ENCODE measurements at places on chromosomes 13 and 19.

- no peak for DNase-seq
Observed at GRCh38 chr13:27821566-27821965, 29.3 kb downstream of the GSX1 start.

DNA sequence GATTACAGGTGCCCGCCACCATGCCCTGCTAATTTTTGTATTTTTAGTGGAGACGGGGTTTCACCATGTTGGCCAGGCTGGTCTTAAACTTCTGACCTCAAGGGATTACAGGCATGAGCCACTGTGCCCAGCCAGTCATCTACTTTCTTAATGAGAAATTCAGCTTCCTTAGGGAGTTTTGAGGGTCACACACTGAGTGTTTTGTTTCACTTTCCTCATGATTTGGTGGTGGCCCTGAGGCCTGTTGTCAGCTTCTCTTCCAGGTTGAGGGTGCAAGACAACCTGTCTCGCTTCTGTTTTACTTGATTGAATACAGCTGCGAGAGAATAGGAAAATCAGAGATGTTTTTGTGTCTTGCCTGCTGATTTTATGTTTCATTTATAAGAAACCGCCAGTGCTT is 9.9 kb downstream of the FRY start:
- DNase-seq = no peak

DNA sequence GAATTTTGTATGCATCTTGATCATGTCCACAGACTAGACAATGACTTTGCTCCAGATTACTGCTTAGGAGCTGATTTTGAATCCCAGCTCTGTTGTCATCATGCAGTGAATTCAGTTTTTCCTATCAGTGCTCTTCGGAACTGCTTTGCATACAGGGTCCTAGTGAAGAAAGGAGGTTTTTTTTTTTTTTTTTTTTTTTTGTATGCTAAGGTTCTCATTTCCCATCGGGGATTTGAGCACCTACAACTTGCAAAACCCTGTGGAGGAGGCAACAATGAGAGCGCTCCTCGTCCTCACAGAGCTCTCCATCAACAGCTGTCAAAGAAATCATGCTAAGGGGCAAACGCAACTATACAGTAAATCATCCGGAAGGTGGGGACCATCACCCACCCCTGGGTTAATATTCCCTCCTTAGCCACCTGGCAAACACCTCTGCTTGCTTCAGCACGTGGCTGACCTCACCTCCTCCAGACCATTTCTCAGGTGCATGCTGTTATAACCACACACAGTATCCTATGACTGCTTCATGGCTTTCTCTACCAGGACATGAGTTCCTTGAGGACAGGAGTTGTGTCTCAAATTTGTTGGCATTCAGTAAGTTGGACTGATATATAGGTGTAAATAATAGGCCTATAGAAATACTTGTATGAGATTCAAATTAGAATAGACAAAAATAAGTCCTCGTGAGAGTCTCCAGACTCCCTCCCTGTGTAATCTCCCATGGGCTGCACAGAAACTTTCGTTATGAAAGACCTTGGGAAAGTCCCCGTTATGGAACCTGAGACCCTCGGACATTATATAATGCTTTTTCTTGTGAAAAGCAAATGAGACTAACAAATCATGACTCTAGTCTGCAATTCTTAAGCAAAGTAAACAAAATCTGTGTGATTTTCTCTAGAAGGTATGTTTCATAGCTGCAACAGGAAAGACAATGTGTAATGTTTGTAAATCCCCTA is 113.8 kb downstream of the KATNAL1 start:
- no peak for DNase-seq

DNA sequence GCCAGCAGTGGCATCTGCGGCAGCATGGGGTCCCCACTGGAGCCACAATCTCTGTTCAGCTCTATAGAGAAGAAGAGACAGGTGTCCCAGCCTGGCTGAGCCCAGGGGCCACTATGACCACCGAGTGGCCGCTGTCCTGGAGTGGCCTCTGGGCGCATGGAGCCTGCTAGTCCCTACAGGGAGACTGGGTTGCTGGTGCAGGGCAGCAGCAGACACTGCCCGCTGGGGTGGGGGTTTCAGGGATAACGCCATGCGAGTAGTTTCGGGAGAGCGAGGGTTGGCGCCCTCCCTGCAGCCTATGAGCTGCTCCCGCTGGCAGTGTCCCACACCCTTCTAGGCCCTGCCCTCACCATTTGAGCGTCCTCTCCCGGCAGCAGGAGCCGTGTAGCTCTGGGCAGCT is 10.9 kb upstream of the TEKTIP1 start:
- no peak for DNase-seq

GRCh38 chr13:114068656-114069318 is 63.6 kb downstream of the RASA3 start:
- no peak for DNase-seq

DNA sequence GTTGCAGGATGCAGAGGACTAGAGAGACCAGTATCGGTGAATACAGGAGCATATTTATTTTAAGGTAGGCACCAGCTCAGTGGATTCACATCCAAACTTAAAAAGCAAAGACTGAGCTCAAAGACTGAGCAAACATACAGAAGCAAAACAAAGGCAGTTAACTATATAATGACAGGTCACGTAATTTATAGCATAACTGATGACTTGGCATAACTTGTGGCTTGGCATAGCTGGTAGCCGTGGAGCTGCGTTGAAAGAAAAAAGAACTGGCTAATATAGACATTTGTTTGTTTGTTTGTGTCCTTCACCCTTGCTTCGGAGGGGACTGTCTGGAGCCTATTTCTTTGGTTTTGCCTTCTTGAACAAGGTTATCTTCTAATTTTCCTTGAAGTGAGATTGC is 33.7 kb downstream of the ZNF493 start:
- DNase-seq = peak; percentile 7

- no peak for DNase-seq
Observed at GRCh38 chr13:85544756-85545155, 254.5 kb downstream of the SLITRK6 start.

GRCh38 chr13:29535663-29536655 is 59.5 kb downstream of the SLC7A1 start:
- DNase-seq = no peak

DNA sequence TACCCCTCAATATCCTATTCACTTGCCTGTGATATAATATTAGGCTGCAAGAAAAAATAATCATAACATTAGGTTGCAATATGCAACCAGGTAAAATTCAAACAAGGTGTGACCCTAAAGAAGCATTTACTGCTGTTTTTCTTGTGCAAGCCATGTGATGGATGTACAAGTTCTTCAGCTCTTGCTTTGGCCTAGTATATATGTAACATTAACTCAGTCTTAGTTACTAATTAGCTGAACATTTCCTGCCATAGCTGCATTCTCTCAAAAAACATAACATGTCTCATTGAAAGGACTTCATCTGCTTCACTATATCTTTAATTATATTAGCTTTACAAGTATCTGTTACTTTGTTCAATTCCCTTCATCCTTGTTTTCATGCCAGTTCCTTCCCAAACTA is 406.8 kb upstream of the HTR2A start:
- no peak for DNase-seq

- no peak for DNase-seq
Observed at GRCh38 chr13:40187324-40187795, 479.1 kb downstream of the FOXO1 start.

DNA sequence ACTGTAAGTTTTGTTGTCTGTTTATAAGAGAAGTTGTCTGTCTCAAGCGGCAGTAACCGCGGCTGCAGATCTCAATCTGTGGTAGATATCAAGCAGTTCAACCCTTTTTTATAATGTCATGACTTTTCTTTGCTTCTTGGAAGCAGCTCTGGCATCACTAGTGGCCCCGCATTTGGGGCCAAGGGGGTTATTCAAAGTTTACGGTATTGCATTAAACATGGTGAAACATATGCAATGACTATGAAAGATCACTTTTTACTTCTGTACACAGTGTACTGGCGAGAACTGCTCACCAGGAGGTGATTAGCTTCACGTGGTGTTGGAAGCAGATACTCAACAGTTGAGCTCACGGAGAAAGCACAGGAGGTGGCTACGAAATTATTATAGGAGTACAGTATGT is 4.6 kb upstream of the FFAR3 start:
- no peak for DNase-seq

- no peak for DNase-seq
Observed at GRCh38 chr13:75347925-75348324, 134.0 kb downstream of the TBC1D4 start.

DNA sequence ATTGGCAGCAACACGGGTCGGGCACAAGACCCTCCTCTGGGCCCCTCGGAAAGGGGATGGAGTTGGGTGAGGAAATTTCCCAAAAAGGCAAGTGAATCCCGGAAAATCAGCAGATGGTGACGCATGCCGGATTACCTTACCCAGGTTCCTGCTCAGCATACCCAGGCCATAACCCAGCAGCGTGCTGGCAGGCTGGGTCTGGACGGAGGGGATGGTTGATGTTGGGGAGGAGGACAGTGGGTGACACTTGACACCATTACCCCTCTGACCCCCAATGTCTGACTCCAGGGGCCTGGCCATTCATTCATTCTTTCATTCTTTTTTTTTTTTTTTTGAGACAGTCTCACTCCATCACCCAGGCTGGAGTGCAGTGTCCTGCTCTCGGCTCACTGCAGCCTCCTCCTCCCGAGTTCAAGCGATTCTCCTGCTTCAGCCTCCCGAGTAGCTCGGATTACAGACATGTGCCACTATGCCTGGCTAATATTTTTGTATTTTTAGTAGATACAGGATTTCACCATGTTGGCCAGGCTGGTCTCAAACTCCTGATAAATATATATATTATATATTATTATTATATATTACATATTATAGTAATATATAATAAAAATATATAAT is 799 bp downstream of the PVR start:
- no peak for DNase-seq

- peak; percentile 47 for DNase-seq
Observed at GRCh38 chr19:41939861-41940730, 11.8 kb upstream of the ERFL start.

- DNase-seq = no peak
Observed at GRCh38 chr19:1262623-1263123, 6.5 kb upstream of the CIRBP start.

DNA sequence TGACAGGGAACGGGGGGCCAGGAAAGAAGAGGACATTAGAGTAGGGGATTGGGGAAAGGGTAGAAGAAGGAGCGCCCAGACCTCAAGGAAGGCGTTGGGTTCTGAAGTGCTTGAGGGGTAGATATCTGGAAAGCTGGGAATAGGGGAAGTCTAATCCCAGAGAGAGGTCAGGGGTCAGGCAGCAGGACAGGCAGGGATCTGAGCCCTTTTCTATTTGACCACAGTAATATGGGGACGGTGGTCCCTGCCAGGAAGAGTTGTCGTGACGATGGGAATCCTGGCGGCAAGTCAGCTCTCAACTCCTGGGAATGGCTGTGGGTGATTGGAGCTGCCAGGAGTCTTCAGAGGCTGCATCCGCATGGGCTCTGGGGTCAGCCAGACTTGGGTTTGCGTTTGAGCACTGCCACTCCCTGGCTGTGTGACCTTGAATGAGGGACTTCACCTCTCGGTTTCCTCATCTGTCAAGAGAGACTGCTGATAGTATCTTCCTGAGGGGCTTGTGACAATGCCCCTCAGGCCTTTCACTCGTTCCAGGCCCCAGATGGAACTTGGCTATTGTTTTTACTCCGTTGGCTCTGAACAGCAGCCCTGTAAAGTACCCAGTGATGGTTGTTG is 1.3 kb downstream of the AP2A1 start:
- DNase-seq = no peak

DNA sequence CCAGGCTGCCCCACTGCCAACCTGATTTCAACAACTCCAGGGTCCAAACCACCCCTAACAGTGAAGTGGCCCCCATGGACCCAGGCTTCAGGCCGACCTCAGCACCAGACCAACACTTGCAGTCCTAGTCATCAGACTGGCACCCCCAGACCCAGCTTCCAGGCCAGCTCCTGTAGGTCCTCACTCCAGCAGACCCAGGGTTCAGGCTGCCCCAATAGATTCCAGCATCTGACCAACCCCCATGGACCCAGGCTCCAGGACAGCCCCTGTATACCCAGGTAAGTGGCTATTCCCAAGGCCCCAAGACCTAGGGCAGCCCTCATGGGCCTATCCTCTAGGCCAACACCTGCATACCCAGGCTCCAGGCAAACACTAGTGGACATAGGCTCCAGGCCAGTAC is 193.8 kb upstream of the OBI1 start:
- no peak for DNase-seq
